Urinary bladder (tissue), 4 donors: ENCODE measurements at places on chromosomes 1 and 21. TPM values are rescaled to one million over a fixed set of nuclear protein-coding genes. Genes with fewer than 3 reads are reported as not detected.

LCE1C gene
- not detected for total RNA-seq

KCNQ4 gene
- 2.0 TPM for total RNA-seq

ZBTB18 gene
- total RNA-seq, result 18.2 TPM

NCAM2 gene
- 20.1 TPM for total RNA-seq
